ENCODE measurements at places on chromosomes 13 and 19. TPM values are rescaled to one million over a fixed set of nuclear protein-coding genes. Genes with fewer than 3 reads are reported as not detected.

Gene HSD11B1L
- 29.9 TPM for polyA plus RNA-seq

Gene PLIN5
- polyA plus RNA-seq: 21.2 TPM

Gene PDX1
- not detected for polyA plus RNA-seq

Gene ZNF709
- 2.2 TPM for polyA plus RNA-seq

Gene NTF4
- not detected for polyA plus RNA-seq

Gene HCST
- 10.6 TPM for polyA plus RNA-seq

Gene CRX
- polyA plus RNA-seq: not detected

Gene LYL1
- 8.5 TPM for polyA plus RNA-seq

Gene UNC13A
- 0.06 TPM for polyA plus RNA-seq

Gene KLK7
- 22.5 TPM for polyA plus RNA-seq

Gene METTL21C
- polyA plus RNA-seq: not detected

Gene C1QTNF9
- polyA plus RNA-seq: not detected

Gene CBARP
- 1.0 TPM for polyA plus RNA-seq

Gene CGB1
- not detected for polyA plus RNA-seq

Gene BST2
- polyA plus RNA-seq: 250 TPM

Gene CYP4F2
- polyA plus RNA-seq: 16.8 TPM

Gene PNMA8C
- 0.09 TPM for polyA plus RNA-seq

Gene C5AR1
- polyA plus RNA-seq: 6.5 TPM

Gene GPR4
- 6.8 TPM for polyA plus RNA-seq

Gene ZNF331
- polyA plus RNA-seq: 6.5 TPM

Gene ANKLE1
- polyA plus RNA-seq: not detected

Gene SPRED3
- 0.17 TPM for polyA plus RNA-seq

Gene POU2F2
- polyA plus RNA-seq: 1.3 TPM

Gene XRCC1
- polyA plus RNA-seq: 19.3 TPM

Gene FCAR
- polyA plus RNA-seq: not detected
